ENCODE measurements at places on chromosomes 4 and X.

- DNase-seq = no peak
Measured at GRCh38 chr4:145679520-145679919, 426 bp upstream of the C4orf51 start.

DNA sequence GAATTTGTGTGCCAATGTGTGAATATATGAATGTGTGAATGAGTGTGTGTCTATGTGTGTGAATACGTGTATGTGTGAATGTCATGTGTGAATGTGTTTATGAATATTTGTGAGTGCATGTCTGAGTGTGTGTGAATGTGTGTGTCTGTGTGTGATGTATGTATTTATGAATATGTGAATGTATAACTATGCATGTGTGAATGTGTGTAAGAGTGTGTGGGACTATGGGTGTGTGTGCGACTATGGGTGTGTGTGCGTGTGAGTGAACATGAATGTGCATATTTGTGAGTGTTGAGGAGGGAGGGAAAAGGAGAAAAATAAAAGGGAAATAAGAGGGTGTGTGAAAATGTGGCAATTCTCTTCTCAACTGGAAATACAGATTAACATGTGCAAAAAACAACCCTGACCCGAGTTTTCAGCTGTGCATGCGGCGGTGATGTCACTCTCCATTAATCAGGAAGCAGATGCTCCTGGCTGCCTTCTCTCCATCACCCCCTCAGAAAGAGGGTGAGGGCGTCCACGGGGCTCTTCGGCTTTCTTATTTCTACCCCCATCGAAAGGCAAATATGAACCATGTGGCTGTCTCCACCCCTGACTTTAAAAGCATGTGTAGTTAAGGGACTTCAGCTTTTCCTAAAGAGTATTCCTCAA lies 219.8 kb downstream of the MAML3 start:
- no peak for DNase-seq

DNA sequence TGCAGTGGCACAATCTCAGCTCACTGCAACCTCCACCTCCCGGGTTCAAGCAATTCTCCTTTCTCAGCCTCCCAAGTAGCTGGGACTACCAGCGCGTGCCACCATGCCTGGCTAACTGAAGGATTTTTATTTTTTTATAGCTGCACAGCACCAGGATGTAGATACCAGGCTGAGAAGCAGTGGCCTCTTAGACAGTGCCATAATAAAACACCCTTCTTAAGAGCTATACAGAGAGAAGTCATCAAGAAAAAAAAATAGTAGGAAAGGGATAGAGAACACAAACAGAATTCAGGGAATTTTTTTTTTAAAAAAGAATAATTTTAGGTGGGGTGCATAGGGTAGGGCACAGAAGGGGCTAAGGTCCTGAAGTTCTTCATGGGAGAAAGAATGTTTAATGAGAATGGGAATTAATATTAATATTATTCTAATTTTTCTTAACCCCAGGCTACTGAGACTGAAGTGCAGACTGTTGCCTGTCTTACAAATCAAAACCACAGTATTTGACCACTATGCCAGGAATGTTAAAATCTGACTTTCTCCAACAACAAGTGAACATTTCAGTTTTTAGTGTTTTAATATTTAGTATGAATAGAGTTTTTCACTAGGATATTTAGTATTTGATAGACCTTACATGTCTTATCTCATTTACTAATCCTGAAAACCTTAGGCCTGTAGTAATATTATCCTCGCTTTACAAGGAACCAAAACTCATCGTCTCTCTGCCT lies 146.7 kb downstream of the KCNIP4 start:
- no peak for DNase-seq

- DNase-seq = no peak
Measured at GRCh38 chr4:92812652-92813051, 508.9 kb downstream of the GRID2 start.

DNA sequence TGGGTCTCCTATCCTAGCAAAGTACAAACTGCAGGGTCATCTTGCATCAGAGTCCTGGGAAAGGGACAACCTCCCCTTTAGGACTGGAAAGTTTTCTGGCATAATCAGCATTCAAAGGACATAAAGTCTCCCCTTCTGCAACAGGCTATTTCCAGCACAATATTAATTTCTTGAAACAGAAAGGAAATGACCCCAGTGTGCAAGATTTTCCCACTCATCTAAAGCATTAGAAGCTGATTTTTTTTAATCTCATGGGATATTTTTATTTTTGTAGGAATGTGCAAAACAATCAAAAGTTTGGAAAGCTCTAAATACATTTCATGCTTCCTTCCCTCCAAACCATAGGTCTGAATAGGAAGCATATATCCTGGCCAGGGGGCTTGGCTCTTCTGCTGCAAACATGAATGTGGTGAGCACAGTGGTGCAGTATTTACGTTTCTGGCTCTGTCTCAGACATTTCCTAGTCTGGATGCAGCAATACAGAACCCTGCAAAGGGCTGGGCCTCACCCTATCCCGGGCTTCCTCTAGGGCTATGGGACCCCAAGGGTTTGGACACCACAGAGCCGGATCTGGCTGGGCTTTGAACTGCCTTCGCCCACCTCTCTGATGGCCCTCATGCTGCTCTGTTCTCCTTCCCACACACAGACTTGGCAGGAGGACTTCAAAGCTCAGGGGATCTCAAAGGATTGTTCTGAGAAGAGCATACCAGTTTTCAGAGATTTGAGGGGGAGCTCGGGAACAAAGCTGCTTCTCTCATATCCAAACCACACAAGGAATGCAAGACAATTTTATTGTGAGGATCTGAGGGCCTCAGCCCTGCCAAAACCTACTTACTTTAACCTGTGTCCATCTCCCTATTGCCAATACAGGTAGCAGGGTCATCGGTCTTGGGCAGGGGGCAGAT lies 64.9 kb downstream of the POLR2B start:
- no peak for DNase-seq

DNA sequence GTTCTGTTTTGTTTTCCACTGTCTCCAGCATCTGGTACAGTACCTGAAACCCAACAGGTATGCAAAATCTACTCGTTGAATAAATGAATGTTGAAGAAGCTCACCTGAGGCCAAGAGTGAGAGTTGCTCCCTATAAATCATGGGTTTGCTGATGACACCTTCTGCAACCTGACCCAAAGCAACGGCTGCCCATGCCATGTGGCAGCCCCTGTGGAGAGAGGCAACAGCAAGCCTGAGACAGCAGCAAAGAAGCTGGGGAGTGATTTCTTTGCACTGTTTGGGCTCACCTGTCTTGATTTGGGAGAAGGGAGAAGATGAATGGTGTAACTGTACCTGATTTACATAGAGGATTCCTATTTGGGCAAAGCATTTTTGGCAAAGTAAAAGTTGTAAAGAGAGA lies 119.8 kb upstream of the GPC4 start:
- no peak for DNase-seq

DNA sequence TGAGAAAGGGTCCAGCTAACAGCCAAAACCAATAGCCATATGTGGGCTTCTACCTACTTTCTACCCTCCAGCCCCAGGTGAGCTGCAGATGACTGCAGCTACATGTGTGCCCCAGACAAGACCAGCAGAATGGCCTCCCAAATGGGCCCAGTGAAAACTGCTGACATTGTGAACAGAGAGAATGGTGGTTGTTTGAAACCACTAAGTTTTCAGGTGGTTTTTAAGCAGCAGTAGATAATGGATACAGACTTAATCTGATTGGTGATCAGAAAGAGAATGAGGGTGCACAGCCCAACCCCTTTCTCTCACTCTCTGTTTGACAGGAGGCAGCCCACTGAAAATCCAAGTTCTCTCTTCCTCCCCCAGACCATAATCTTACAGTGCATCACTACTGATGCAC lies 42.5 kb upstream of the BBS12 start:
- no peak for DNase-seq

DNA sequence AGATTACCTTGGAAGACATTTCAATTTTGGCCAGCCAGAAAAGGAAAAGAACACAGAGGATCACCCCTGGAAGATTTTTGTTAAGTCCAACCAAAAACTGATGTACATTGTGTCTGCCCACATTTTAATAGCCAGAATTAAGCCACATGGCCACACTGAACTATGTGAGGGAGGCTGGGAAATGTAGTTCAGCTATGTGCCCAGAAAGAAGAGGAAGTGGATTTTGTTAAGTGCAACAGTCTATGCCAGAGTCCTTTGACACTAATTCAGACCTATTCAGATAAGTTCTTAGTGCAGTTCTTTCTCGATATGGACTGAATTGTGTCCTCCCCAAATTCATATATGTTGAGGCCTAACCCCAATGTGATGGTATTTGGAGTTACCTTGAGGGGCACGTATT lies 18.4 kb downstream of the PRPS1 start:
- DNase-seq = no peak

- no peak for DNase-seq
Measured at GRCh38 chr4:171794528-171794927, 18.7 kb upstream of the GALNTL6 start.

DNA sequence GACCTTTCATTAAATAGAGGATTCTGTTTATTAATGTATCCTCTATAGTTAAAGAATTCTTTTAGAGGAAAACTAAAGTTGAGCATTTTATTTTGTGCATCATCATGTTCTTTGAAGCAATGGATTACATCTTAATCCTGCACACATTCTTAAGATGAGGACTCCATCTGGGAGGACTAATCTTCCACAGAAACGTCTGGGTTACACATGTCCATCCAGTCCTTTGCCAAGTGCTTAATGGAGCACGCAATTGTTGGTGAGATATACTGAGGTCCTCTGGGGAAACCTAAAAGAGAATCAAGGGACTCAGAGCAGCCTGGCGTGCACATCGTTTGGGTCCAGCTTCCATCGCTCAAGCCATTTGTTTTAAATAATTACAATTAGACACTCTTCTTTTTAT lies 115.1 kb upstream of the SFRP2 start:
- DNase-seq = no peak

GRCh38 chrX:12370497-12370986 lies 232.3 kb downstream of the FRMPD4 start:
- no peak for DNase-seq

- DNase-seq = no peak
Measured at GRCh38 chr4:185730849-185731608, 81.0 kb downstream of the SORBS2 start.

DNA sequence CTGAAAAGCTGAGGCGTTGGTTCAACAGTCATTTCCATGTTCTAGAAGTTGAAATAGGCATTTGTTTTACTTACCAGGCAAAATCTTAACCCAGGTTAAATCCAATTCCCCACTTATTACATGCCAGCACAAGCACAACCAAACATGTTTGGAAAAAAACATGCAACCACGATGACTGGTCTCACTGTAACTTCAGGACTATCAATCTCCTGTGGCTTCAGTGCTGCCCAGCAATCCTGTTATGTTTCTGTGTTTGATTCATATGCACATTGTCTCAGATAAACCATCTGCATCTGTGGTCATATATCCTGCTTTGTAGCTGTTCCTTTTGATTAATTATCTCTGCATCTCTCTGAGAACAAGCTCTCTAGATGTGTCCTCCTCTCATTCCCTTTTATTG lies 28.3 kb downstream of the PRDM8 start:
- DNase-seq = no peak

GRCh38 chr4:37224854-37225253 lies 19.7 kb upstream of the NWD2 start:
- DNase-seq = no peak

DNA sequence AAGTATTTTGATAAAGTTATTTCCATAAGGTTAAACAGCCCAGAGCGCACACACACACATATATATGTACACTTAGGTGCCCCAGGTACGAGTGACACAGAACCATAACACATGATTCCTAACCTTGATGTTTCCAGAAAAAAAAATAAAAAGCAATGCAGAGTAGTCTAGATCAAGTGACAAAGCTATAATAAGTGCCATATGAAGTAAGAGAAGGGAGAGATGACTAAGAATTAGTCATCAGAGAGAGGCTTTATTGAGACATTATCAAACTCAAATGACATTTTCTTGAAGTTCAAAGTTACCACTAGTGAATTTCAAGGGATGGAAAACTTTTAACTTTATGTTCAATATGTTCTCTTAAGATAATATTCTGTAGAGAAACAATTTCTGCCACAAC lies 215.0 kb downstream of the HTR2C start:
- DNase-seq = no peak

- no peak for DNase-seq
Measured at GRCh38 chrX:109782994-109783700, 50.1 kb upstream of the ACSL4 start.

DNA sequence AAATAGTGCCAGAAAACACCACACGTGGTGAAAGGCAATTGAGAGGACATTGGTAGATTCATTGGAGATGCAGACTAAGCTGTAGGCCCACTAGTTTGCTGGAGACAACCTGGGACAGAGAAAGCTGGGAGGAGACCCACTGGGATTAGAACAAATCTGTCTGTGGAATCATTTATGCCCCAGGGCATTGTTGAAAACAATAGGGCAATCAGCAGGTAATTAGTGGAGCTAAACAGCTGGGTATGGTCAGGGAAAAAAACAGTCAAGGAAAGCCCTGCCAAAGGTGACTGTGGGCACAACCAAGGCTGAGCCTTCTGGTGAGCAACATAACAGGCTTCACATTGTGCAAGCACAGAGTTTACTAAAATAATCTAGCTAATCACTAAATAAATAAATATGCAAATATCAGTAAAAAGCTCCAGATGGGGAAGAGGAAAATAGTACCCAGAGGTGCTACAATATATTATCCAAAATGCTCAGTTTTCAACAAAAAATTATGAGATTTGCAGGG lies 9.0 kb downstream of the TCEAL3 start:
- DNase-seq = no peak

DNA sequence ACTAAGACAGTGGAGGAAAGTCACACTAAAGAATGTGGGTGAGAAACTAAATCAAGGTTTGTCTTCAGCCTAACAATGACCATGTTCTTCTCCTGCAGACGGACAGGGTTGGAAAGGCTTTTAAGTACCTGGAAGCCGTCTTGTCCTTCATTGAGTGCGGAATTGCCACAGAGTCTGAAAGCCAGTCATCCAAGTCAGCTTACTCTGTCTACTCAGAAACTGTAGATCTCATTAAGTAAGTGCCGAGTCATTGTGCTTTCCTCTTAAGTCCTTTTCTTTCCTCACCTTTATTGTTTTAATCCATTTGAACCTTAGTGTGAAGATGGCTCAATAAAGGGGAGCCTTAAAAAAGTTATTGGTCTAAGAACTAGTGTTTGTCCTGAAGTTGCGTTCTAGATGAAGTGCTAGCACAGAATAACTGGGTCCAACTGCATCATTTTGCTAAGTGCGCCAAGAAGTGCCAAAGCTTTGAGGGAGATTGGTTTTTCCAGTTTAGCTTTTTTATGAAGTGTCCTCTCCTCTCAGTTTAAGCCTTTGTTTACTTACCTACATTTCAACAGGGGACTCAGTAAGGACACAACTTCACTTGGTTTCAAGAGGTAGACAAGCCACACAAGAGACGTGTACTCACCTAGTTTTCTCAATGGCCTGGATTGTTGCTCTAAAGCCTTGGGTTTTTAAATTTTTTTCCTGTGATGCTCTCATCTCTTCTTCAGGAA lies 89.3 kb downstream of the KLHL8 start:
- no peak for DNase-seq

GRCh38 chr4:148300877-148301276 lies 141.3 kb downstream of the NR3C2 start:
- no peak for DNase-seq

DNA sequence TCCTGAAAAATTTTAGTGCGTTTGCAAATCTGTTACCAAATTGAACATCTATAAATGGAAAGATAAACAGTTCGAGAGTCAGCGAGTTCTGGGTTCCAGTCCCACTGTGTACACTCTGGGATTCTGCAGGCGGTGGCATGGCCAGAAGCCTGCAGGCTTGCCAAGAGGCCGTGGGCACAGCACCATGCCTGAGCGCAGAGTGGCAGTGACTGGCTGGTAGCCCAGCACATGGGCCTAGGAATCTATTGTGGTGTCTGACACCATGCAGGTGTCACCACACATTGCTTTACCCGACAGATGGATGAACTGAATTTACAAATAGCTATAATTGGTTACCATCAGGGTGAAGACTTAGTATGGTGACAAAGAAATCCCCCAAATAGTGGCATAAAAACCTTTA lies 71.7 kb upstream of the TLR3 start:
- no peak for DNase-seq

All from stimulated activated CD8-positive, alpha-beta memory T cell treated with anti-CD3 and anti-CD28 coated beads, Interleukin-7, amount 100 ng/mL, for 4 hours (primary cell).